ENCODE measurements at places on chromosomes 13 and 19.
A peak's percentile ranks its signal among the peaks of the same experiment; 100 is the strongest.

GRCh38 chr13:60182907-60183306, 19.2 kb upstream of the DIAPH3 start:
- DNase-seq = no peak

DNA sequence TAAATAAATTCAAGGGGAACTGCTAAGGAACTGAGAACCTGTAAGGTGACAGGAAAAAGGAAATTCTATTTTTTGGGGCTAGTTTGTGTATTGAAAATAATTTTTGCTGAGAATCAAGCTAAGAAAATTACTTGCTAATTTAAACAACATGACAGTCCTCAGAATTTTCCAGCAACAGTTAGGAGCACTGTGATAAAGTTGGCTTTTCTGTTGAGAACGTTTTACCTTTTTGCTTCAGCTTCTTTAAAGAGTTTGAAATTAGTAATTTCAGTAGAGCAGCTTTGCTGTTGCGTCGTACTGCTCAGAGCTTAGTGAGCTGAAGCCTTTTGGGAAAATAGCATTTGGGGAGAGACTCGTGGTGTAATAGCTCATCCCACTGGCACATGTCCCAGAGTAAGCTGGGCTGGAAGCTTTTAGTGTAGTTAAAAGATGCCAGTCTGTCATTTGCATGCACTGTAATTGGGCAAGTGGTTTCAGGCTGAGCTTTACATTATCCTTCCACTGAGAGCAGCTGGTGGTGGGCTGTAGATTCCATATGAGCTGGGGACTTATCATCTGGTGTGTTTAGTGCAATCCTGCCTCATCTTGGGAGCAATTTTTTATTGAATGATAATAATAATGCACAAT, 69.8 kb downstream of the LRCH1 start:
- DNase-seq = peak; percentile 40

- DNase-seq = no peak
Observed at GRCh38 chr13:29771247-29771646, 79.2 kb downstream of the UBL3 start.

GRCh38 chr19:32652894-32653598, 21.9 kb downstream of the ANKRD27 start:
- DNase-seq = peak; percentile 72

DNA sequence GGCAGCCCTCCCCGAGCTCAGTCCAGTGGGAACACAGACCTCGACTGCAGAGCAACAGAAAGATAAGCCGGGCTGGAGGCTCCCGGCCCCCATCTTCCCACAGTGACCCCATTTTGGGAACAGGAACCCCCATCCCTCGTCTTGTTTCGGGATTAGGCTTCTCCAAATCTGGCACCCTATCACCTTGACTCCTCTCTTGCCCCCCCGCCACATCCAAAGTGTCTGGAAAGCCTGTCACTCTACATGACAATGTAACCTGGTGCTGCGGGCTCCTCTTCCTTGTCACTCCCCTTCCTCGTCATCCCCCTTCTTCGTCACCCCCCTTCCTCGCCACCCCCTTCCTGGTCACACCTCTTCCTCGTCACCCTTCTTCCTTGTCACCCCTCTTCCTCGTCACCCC, 10.1 kb downstream of the PAK4 start:
- DNase-seq = no peak

DNA sequence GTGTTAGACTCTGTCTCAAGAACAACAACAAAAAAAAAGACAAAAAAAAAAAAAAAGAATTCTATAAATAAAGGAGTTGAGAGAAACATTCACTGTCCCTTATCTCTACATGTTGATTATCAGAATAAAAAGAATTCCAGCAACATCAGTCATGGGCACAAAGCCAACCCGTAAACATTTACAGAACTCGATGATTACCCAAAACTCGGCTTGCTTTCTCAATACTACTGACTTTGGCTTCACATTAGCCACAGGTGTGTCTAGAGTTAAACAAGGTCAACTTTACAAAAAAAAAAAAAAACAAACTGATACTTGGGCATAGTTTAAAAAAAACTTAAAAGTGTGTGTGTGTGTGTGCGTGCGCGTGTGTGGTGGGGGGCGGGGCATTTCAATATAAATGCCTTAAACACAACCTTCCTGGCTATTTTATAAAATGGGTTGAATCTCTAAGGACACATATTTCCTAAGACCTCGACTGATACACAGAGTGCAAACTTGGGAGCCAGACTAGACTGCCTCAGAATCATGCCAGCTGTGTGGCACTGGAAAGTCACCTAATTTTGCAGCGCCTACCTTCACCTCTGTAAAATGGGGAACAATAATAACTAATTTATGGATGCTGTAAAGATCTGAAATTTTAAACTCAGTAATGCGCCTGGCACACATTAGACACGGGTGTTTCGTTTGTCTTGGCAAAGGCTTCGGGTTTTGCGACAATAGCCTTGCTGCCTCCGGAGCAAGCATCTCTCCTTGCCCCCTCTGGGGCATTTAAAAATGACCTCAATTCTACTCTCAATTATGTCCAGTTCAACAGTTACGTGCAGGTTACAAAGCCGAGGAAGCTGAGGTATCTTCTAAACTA, 922 bp downstream of the EBPL start:
- peak; percentile 14 for DNase-seq

DNA sequence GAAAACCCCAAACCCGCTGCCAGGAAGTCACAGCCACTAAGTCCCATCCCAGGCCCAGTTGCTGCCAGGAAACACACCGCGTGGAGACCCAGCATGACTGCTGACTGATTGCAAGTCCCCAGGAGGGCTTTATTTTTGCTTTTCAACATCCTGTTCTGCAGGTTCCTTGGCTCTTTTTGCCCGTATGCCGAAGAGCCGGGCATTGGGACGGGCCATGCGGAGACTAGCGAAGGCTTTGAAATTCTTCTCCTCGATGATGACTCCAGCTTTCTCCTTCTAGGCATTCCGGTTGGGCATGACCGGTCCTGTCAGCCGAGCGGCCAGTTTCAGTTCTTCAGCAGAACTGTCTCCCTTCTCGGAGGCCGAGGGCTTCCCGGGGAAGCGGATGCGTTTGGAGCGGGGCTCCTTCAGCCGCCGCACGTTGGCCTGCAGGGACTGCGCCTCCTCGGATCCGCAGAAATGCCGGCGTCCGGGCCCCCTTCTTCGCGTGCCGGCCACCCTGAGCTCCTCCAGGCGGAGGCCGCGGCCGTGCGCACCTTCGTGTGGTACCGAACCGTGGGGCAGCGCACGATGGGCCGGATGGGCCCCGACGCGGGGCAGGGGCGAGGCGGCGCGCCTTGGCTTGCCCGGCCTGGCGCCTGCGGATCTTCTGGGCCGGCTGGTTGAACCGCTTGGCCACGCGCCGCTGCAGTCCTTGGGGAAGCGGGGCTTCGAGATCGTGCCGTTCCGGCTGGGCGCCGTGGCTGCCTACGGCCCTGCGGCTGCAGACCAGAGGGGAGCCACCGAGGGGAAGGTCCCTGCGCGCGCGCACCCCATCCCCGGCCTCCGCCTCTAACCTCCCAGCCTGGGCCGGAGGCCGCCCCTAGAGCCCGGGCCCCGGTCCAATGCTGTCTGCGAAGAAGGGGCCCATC, 15.2 kb downstream of the ZSCAN5C start:
- no peak for DNase-seq

DNA sequence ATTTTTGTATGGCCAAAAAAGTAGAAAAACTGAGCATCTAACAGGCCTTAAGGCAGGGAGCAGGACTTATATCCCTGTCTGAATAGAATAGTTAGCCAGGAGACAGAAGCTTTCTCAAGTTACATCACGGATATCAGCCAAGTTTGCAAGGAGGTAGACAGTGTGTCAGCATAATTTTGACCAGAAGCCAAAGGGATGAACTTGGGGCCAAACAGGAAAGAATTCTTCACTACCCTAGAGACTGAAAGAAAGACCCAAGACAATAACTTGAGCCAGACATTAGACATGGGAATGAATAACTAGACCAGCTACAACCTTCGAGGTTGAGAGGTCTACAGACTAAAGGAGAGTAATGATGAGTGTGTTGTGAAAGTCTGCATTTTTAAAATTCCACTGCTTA, 48.1 kb upstream of the PCDH9 start:
- DNase-seq = no peak

DNA sequence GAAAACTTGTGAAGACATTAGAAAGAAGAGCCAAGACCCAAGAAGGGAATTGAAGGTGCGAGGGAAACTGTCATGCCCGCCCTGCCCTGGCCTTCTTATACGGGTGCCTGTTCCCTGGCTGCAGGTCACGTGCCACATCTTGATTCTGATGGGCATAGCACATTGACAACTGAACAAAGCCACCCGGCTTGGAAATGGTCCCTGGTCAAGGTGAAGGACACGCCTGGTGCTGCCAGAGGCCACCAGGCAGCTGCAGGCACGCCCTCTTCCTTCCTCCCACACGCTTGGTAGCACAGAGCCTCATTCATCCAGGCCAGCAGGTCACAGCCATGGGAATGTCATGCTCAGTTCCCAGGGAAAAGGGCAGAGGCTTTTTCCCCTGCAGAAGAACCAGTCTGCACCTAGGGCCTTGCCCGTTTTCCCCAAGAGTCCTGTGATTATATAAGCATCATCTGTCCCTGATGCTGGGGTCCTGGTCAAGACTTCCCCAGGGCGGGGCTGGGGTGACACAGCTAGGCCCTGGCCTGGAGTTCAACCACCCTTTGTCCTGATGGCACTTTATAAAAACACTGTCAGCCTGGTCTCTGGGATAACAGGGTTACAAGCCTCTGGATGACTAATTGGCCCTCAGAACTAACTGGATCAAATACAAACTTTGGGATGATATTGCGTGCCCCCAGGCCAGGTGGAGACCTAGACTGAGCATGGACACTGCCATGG, 56.0 kb downstream of the CDADC1 start:
- DNase-seq = no peak

Data from ovary (tissue), 10 donors.